ENCODE measurements at places on chromosomes 16 and 17. TPM values are rescaled to one million over a fixed set of nuclear protein-coding genes. Genes with fewer than 3 reads are reported as not detected.

PIP4K2B gene
- 45.7 TPM for total RNA-seq

CLEC18A gene
- total RNA-seq: 0.32 TPM

PRSS27 gene
- total RNA-seq: 0.97 TPM

MPV17L gene
- 1.3 TPM for total RNA-seq

KRTAP2-3 gene
- 0.32 TPM for total RNA-seq

KCNH4 gene
- total RNA-seq: not detected

KRT27 gene
- total RNA-seq: not detected

CCL17 gene
- total RNA-seq: not detected

MPP2 gene
- 1.3 TPM for total RNA-seq

GAN gene
- total RNA-seq: 8.4 TPM

TP53TG3B gene
- total RNA-seq: 0.32 TPM

ABCA10 gene
- total RNA-seq: 0.64 TPM

SGCA gene
- 0.32 TPM for total RNA-seq

GPR179 gene
- total RNA-seq: under 0.01 TPM

SOST gene
- total RNA-seq: not detected

MAPT gene
- total RNA-seq: under 0.01 TPM

SSTR5 gene
- total RNA-seq: not detected

KPNB1 gene
- 325 TPM for total RNA-seq

MYLK3 gene
- total RNA-seq: under 0.01 TPM

NACA2 gene
- not detected for total RNA-seq

OSGIN1 gene
- total RNA-seq: 3.2 TPM

ARHGAP23 gene
- total RNA-seq: 53.8 TPM

NPIPB5 gene
- 130 TPM for total RNA-seq

CCL14 gene
- total RNA-seq: not detected

MT1H gene
- not detected for total RNA-seq

OR1F1 gene
- under 0.01 TPM for total RNA-seq

ATP6V0D1 gene
- 122 TPM for total RNA-seq

HIGD1B gene
- total RNA-seq: not detected

TNP2 gene
- total RNA-seq: not detected

TMEM132E gene
- total RNA-seq: under 0.01 TPM

DNAAF8 gene
- total RNA-seq: 1.3 TPM

MSLN gene
- 0.32 TPM for total RNA-seq

BRIP1 gene
- 16.1 TPM for total RNA-seq

KLHL10 gene
- total RNA-seq: under 0.01 TPM

P3H4 gene
- 92.4 TPM for total RNA-seq

TP53TG3F gene
- under 0.01 TPM for total RNA-seq

SLC16A6 gene
- 1.6 TPM for total RNA-seq

MSL1 gene
- 64.4 TPM for total RNA-seq
